NCI-H226 (cell line): ENCODE measurements at places on chromosomes 4 and X.

GRCh38 chr4:185573651-185574199 is 38.4 kb upstream of the PDLIM3 start:
- peak; percentile 65 for DNase-seq

DNA sequence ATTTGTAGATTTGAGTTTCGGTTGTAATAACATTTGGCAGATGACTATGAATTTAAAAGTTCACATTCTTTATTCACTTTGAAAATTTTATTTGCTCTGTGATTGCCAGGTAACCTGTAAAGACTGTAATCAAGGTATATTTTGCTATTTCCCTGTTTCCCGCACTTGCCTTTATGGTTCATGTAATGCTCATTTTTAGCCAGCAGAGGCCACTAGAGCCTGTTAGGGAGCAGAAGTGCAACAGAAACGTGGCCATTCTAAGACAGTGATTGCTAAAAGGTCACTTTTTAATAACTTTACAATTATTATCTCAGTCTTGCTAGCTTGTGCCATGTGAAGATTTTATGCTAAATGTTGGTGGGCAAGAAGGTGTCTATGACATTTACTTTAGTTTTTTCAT is 12.4 kb downstream of the YIPF6 start:
- no peak for DNase-seq

DNA sequence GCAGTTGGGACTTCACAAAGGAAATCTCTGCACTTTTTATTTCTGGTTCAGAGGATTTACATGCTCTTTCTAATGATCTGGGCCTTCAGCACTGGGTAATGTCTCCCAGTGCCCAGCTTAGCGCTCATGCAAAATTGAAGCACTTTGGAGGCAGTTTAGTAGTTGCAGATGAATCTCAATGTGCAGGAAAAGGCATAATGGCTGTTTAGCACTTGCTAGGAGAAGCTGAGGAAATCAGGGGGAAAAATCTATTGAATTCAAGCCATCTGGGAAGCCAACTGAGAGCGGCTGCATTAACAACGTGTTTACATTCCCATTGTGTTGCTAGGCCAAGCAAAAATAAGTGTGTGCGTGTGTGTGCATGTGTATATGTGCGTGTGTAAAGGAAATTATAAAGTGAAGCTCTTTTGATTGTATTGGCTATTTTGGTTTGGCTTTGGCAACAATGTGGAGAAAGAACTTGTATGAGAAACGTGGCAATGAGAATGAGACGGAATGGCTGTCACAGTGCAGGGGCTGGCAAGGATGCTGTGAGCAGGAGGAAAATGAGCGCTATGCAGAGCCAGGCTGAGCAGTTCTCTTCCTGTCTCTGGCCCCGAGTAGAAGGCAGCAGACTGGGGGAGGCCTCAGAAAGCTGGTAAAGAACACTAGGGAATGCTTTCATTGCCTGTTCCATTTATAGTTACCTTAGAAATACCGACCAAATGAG is 231.5 kb downstream of the UNC5C start:
- no peak for DNase-seq

GRCh38 chr4:137957806-137958205 is 284.3 kb downstream of the SLC7A11 start:
- DNase-seq = no peak

DNA sequence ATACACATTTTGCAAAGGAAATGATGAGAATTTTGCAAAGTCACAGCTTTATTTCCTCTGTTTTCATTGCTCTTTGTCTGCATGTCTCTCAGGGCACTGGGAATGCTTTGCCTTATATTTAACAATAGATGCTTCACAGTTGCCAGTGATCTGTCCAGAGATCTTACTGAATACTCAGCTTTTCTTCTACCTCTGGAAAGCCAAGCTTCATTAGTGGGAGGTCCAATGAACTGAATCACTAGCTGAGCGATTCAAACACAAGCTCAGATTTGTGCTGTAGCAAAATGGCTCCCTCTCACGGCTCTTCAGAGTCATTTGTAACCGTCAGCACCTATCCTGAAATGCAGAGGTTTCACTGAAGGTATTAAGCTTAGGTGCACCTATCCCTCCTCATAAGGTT is 138.9 kb downstream of the DCLK2 start:
- DNase-seq = peak; percentile 57

- DNase-seq = no peak
Observed at GRCh38 chr4:47444031-47444430, 19.5 kb downstream of the COMMD8 start.

DNA sequence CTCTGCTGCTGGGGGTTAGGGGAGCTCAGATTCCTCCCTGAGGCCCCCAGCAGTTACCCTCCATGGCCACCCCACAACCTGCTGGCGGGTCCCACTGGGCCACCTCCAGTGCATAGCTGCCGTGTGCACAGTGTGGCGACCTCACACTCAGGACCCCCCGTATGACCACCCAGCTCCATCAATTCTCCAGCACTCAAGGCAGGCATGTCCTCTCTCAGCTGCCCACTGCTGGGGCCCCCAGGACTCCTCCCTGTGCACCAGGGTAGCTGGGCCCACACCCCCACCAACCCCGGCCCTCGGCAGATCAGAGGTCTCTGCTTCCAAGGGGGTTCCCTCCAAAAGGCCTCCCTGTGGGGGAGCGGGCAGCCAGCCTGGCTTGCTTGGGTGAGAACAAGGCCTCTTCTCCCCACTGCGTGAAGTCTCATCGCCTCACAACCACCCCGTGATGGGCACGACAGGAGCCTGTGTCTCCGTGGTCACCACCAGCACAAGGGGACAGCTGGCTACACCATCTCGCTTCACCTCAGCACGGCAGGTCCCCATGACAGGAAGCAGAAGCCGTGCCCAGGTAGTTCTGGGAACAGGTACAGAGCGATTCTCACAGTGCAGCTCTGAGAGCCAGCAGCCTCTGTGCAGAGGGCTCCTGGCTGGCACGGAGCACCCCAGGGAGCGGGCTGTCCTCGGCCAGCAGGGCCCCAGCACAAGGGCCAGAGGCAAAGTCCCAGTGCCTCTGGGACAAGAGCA is 4.6 kb upstream of the HAUS3 start:
- DNase-seq = no peak

- peak; percentile 5 for DNase-seq
Observed at GRCh38 chr4:140995058-140995457, 138.2 kb downstream of the RNF150 start.

GRCh38 chrX:130543603-130544325 is 142.0 kb downstream of the RBMX2 start:
- no peak for DNase-seq

GRCh38 chrX:29471829-29472228 is 743.5 kb upstream of the MAGEB2 start:
- no peak for DNase-seq

- no peak for DNase-seq
Observed at GRCh38 chrX:115284877-115285276, 4.6 kb upstream of the LUZP4 start.

DNA sequence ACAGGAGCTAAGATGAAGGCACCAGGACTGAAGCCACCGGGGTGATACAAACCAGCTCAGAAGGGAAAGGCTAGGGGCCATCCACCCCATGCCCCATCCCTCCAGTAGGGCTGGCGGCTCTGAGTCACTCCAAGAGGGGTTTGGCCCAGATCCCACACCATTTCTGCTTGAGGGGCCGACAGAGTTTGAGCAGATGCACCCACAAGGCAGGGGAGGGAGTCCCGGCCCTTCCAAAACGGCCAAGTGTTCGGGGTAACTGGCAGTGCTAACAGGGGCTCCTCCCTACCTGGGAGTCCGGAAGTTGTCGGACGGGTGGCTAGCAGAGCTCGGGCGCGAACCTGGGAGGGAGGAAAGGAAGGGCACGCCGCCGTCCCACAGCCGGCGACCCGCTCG is 412 bp downstream of the SLC10A3 start:
- DNase-seq = peak; percentile 30

DNA sequence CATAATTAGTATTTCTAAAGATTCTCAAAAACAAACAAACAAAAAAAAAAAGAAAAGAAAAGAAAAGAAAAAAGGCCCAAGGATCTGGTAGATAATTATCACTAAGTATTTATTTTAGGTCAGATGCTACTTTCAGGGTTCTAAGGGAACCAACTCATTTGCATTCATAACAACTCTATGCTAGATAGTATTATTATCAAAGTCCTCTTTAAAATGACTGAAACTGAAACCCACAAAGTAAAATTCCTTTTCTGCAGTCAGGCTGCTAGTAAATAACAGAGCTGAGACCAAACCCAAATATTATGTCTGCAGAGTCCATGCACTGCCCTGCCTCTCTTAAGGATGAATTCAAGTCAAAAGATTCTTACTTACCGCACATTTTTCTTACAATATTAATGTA is 38.3 kb upstream of the MAPK10 start:
- DNase-seq = no peak

DNA sequence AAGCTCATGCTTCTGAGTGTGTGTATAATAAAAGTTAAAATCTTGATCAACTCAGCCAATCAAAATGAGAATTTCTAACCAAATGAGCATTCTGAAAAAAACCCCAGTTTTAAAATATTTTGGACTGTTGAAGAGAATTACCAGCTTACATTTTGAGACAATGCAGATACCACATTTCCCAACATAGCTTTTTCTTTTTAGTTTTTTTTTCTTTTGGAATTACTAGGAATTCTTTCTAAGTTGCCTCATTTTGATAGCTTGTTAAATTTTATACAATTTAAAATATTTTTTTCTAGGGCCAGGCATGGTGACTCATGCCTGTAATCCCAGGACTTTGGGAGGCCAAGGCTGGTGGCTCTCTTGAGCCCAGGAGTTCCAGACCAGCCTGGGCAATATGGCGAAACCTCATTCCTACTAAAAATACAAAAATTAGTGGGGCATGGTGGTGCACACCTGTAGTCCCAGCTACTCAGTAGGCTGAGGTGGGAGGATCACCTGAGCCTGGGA is 2.2 kb downstream of the RP2 start:
- DNase-seq = no peak

- DNase-seq = no peak
Observed at GRCh38 chr4:169090484-169091215, 80.6 kb upstream of the CBR4 start.

GRCh38 chrX:57267308-57267707 is 19.2 kb upstream of the FAAH2 start:
- DNase-seq = no peak

GRCh38 chr4:93066749-93067148 is 761.8 kb upstream of the ATOH1 start:
- peak; percentile 22 for DNase-seq

DNA sequence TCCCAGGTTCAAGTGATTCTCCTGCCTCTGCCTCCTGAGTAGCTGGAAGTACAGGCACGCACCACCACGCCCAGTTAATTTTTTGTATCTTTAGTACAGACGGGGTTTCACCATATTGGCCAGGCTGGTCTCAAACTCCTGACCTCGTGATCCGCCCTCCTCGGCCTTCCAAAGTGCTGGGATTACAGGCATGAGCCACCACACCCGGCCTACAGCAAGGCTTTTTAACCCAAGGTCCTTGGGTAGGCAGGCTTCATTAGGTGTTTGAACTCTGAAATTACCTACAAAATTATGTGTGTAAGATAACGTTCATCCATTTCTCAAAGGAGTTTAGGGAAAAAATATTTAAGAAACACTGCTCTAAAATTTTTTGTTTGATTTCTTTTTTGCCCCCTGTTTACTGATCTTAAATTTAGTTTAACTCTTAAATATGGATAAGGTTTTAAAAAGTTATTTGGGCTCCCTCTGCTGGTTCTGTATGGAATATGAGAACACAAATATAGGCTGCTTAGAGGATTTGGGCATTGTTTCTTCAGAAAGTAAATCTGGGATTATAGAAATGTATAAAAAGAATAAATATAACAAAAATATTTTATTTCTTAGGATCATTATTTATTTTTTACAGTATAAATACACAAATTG is 92.8 kb downstream of the CBR4 start:
- no peak for DNase-seq

GRCh38 chr4:113145519-113146291 is 96.3 kb downstream of the ANK2 start:
- no peak for DNase-seq

DNA sequence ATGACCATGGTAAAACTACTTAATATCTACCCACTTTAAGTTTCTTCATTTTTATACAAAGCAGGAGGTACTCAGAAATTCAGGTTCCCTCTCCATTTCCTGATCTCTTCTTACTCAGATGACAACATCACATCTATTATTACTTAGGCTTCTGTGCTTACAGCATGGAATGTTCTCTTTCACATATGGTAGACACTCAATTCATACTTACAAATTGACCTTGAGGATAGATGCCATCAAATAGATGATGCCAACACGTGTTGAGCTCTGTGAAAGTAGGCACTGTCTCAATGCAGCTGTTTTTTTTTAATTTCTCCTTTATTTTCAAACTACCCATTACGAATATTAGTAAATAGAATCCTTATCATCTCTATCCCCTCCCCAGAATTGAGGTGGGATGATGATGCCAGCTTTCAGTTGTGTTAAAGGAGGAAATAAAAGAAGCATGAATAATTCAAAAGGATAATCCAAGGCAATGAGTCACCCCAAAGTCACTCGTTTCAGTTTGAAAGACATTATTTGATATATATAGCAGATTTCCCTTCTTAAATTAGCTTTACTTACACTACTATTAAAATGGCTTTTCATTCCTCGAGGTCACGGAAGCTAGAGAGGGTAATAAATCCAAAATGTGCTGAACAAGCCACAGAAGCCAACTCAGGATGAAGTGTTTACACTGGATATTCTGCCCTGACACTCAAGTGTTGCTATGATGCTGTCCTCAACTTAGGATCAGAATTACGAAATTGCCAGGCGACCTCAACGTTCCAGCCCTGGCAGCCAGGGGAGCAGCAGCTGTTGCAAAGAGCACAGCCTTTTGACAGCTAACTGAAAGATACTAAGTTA is 124.2 kb upstream of the EOLA2 start:
- DNase-seq = no peak

DNA sequence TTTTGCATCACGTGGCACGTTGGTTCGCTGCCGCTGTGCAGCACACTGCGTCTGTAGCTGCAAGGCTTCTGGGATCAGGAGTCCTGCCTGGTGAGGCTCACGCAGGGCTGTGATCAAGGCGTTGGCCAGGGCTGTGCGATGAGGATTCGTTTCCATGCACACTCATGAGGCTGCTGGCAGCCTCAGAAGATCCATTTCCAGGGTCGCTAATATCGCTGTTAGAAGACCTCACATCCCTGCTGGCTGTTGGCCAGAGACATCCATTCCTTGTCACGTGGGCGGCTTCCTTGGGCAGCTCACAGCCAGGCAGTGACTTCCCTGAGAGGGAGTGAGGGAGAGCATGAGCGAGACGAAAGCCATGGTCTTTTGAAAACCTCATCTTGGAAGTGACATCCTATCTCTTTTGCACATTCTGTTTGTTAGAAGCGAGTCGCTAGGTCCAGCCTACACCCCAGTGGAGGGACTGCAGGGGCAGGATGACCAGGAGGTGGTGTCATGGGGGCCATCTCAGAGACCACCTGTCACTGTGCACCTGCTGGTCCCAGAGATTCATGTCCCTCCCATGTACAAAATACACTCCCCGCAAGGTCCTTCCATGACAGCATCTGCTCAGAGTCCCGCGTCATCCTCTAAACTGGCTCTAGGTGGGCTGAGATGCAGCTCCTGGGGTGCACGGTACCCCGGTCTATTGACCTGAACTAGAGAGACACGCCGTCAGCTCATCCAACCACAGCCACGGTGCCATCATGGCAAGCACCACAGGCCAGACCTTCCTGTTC is 12.2 kb downstream of the RGS12 start:
- DNase-seq = no peak
